ENCODE measurements at places on chromosomes 12 and 14. TPM values are rescaled to one million over a fixed set of nuclear protein-coding genes. Genes with fewer than 3 reads are reported as not detected.

The KLRD1 gene
- total RNA-seq = not detected

The TMBIM4 gene
- total RNA-seq = 109 TPM

DNA sequence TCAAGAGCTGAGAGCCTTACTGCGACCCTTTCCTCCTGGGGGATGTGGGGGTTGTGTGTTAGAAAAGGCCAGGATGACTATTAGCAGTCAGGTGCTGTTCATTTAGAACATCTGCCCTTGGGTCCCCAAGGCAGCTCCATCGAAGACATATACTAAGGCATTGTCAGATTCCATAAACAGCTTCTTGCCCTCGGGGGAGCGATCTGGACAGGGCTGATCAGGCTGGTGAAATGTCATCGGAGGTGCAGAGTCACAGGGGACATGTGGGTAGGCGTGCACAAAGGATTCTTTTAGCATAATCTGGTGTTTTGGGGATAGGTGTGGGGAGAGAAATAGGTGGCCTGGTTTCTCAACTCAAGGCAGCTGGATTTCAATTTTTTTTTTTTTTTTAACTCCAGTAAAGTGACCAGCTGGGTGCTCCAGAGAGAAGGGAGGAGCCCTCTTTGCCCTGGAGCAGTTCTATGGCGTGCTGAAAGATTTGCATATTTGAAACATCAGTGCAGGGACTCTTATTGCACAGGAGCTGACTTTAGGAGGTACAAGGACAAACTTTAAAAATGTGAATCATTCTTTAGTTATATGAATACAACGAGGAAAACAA lies 160.1 kb downstream of the SUDS3 start:
- DNase-seq = no peak

GRCh38 chr14:56953884-56954283 lies 143.6 kb upstream of the OTX2 start:
- DNase-seq = no peak

DNA sequence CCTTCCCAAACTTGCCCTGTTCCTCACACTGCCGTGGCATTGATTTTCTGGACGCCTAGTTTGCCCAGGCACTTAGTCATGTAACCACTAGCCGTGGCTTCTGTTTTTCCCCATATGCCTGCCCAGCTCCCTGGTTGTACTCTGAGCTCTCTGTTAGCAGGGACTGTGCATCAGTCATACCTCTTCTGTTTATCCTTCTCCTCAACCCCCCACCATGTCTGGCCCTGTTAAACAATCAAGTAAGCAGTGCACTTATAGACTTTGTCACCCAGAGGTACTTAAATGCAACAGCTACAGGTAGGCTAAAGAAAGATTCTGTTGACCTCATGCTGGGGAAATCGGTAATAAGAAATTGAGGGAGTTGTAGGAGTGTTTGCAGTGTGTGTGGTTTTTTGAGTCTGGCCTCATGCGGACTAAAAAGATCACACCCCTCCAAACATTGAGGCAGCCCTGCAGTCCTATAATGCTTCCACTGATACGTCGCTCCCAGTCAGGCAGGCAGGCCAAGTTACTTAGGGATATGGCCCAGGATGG lies 17.0 kb downstream of the UBE3B start:
- DNase-seq = no peak

GRCh38 chr12:59149995-59150642 lies 229.8 kb upstream of the LRIG3 start:
- DNase-seq = peak; percentile 89

GRCh38 chr14:32202491-32202997 lies 525 bp downstream of the RNU6-8 start:
- no peak for DNase-seq

GRCh38 chr12:118946256-118946655 lies 35.1 kb upstream of the SRRM4 start:
- DNase-seq = no peak

DNA sequence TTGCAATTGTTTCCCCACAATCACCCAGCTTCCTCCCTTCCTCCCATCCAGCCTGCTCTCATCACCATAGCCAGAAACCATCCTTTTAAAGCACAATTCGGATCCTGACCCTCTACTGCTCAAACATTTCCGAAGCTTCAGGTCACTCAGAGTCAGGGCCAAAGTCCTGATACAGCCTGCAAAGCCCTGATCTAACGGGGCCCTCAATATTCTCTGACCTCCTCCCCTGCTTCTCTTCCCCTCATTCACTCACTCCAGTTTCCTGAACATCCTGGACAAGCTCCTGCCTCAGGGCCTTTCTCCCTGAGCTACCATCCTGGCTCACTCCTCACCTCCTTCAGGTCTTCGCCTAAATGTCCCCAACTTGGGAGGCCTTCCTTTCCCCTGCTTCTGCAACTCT lies 46.1 kb downstream of the PITPNM2 start:
- no peak for DNase-seq

DNA sequence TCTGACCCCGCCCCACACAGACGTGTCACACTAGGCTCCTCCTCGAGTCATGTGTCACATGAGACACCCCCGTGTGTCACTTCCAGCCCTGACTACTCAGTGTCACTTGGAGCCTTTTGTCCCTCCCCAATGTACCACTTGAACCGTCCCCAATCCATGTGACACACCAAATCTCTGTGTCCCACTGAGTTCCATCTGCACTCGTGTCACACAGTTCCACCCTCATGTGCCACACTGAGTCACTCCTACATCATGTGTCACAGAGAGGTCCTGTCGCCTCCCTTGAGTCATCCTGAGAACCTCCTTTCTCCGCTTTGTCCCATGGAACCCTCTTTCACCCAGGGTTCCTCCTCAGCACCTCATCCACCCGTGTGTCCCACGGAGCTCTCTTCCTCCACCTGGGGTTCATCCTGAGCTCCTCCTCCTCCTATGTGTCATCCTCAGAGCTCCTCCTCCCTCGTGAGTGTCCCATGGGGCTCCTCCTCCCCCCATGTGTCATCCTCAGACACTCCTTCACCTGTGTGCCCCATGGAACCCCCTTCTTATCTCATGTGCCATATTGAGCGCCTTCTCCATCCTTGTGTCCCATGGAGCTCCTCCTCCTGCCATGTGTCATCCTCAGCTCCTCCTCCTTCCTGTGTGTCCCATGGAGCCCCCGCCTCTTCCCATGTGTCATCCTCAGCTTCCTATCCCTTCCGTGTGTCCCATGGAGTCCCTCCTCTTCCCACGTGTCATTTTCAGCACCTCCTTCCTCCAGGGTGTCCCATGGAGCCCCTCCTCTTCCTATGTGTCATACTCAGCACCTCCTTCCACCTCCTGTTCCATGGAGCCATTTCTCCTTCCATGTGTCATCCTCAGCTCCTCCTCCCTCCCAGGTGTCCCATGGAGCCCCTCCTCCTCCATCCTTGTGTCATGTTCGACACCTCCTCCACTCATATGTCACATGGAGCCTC lies 32.0 kb downstream of the RTL1 start:
- peak; percentile 49 for DNase-seq

The SLC17A8 gene
- not detected for total RNA-seq

GRCh38 chr12:109820816-109821381 lies 12.3 kb downstream of the TRPV4 start:
- DNase-seq = no peak

DNA sequence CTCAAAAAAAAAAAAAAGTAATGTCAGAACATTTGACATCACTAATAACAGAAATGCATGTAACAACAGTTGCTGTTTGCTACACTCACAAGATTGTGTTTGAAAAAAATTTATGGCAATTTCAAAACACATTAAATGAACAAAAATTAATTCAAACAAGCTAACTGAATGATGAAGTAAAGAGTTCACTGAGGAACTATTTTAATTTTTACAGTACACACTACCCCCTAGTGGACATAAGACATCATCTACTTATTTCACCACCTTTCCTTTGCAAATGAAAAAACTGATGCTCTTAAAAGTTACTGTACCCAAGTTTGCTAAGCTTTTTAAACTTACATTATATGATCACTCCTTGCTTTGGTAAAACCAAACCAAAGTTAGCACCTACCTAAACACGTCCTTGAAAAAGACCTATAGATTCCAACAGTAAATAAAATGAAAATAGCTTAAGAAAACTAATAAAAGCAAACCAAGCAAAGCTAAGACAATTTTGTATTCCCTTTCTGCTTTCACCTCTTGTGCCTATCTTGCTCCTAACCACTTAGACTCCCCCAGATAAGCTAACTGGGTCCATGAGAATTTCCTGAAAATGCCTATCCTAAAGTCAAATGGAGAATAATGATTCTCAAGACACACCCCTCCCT lies 22.2 kb downstream of the UBE2N start:
- DNase-seq = peak; percentile 56

DNA sequence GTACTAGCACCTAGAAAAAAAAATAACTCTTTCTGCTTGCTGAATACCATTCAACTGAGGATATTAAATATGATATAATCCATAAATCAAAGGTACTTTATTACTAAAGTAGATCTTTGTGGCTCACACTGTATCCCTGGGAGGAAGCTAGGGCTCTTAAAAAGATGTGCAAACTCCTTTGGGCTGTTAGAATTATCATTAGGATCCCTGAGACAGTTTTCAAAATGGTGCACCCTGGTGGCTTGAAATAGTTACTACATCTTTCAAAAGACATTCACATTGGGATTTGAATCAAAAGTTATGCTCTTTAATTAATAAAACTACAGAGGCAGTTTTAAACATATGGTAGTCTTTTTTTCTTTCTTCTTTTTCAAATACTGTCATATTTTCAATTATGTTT lies 228.5 kb upstream of the G2E3 start:
- DNase-seq = peak; percentile 11
